ENCODE measurements at places on chromosomes 12 and 14.

DNA sequence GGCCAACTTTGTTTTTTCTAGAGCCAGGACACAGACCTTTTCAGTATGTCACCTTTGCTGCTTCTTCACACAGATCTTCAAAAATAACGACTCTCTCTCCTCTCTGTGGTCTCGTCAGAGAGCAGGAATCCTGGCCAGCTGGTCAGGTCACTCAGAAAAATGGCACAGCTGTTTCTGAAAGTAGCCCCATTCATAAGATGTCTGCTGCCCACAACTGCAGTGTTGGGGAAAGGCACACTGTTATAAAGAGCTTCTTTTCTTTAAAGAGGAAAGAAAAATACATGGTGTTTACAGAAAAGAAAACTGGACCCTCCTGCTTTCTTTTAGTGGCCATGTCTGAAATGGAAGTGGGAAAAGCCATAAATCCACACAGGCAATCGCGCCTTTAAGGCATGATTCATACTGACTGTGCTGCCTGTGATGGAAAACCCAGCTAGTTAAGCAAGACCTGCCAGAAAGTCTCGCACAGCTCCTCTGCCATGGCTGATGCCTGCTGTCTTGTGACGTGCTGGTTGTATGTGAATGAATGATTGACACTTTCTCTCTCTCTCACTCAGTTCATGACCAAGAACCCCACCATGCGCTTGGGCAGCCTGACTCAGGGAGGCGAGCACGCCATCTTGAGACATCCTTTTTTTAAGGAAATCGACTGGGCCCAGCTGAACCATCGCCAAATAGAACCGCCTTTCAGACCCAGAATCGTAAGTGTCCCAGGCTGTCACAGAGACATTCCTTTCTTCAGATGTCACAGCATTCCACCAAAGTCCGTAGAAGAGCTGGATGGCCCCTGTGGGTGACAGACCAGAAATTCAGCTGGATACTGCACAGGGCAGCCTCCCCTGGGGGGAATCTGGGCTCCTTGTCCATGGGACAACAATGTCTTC lies 147.9 kb upstream of the HIF1A start:
- DNase-seq = no peak

DNA sequence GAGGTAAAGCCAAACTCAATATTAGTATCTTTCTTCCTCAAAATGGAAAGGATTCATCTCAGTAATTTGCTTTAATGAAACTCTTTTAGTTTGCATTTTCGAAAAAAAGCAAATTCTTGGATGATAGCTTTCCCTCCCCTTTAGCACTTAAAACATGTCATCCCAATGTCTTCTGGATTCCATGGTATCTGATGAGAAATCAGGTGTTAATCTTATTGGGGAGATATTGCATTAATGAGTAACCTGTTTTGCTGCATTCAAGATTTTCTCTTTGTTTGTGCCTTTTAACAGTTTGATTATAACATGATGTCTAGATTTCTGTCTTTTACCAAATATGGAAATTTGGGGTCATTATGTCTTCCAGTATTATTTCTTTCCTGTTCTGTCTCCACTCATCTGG lies 405.1 kb upstream of the FOXG1 start:
- no peak for DNase-seq

DNA sequence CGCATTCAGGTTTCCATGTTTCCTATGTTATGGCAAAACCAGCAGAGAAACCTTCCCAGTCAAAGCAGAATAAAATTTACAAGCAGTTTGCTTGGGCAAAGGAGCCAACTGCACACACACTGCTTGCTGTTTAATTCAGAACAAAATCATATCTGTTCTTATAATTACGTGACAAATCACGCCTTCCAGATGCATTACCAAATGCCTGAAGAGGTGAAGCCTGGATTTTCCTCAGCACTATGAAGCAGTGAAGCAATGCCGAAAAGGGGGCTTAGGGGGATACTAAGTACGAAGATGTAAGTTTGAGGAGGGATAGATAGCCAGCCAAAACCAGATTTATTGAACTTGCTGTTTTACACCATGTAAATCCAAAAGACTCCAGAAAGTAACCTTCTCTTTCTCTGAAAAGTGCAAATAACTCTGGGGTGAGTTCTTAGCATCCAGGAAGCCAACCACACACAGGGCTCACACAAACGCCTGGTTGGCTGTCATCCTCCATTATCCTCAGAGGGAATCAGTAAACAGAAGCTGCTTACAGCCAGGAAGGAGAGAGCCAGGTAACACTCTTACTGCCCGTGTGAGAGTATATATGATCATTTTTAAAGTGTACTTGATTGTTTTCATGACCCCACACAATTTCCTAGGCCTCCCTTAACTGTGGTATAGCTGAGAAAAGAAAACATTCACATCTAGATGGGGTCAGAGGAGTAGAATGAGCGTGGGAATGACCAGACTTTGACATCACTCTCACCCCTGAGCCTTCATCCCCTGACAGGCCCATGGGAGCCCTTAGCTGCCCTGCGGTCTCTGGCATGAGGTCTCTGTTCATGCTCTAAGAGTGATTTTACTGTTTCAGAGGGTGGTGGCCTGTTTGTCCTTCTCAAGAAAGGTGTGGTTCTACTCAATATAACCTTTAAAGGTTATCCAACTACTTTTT lies 442.5 kb downstream of the EGLN3 start:
- no peak for DNase-seq

DNA sequence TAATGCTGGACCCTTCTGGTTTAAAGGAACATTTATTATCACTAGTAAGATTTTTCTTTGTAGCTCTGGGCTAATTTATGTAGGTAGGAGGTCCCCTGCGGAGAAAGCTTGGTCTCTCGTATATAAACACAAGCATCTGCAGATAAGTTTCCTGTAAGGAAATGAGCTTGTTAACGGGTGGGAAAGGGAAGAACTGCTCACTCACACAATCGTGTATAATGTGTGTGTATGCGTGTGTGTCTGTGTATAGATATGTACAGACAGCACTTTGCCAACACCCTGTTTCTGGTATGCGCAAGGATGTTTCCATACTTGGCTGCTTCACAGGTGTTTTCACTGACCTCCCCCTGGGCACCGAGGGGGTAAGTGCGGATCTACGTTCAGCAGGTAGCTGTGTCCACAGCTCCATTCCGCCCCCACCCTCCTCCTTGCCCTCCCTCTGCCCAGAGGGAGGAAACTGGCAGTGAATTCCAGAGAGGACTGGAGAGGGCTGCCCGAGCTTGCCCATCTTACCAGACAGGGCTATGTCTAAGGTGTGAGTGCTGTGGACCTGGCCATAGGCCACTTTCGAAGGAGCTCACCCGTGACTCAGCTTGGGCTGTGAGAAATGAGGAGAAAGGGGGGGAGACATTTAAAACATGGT lies 65.2 kb downstream of the NINJ2 start:
- DNase-seq = no peak

- peak; percentile 97 for DNase-seq
Observed at GRCh38 chr12:113098441-113099028, 37.0 kb downstream of the RASAL1 start.

DNA sequence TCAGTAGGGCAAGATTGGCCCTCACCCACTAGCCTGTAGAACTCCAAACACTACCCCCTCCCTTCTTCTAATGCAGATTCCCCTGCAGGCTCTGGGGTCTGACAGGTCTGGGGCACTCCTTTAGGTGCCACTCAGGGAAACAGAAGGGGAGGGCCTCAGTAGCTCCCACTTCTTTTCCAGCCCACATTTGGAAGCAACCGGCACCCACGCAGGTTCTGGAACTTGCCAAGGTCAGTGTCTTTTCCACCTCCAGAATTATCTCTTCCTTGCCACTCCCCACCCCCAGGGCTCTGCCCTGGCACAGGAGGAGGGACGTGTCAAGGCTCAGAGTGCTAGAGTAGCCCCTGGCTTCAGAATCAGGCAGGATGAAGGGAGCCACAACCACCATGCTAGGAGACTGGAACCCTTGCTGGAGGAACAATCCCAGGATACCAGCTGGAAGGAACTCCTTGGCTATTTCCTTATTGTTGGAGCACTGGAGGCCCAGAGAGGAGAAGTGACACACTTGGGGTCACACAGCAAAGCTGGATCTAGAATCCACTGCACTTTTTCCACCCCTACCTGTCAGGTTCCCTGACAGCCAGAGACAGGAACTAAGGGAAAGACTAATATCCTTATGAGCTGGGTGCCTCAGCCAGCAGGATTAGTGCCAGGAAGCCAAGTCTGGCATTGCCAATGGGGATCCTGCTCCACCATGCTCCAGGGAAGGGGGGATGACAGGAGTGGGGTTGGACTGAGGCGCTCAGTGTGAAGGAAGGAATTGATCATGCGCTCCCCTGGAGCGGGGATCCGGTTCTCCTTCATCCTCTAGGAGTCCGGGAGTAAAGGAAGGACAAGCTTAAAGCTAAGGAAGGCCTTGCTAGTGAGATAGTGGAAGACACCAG lies 1.8 kb upstream of the FIGNL2 start:
- DNase-seq = no peak
